Heart left ventricle (tissue), 16 donors: ENCODE measurements at places on chromosomes 5 and 9. TPM values are rescaled to one million over a fixed set of nuclear protein-coding genes. Genes with fewer than 3 reads are reported as not detected.

DNA sequence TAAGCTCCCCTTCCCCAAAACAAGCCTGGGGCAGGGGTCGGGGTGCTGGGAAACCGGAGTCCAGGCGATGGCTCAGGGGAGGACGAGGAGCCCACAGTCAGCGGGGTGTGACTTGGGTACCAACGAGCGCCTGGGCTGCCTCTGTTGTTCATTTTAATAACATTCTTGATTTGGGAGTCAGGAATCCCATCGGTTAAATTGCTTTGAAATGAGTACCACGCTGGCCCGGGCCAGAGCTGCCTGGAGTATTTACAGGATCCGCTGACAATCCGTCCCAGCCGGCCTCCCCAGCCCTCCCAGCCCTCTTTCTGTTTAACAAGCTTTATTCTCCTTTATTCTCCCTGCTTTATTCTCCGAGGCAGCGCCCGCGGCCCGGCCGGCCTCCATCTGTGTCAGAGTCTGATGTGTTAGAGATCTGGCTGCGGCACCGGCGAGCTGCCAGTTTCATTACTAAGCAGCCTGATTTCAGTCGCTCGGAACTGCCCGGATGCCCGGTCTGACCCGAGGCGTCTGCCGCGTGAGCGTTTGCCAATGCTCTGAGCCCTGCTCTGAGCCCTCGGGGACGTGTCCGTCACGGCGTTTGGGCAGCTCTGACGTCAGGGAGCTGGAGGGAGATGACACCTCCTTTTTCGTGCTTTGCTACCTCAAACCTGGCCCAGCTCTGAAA, 16.5 kb upstream of the QRFP start:
- H3K4me3 ChIP-seq, result no peak overlapping the region
- DNase-seq, result no peak
- no peaks in the 10 kb centered on the region for H3K4me1 ChIP-seq
- no peaks in the 10 kb centered on the region for H3K36me3 ChIP-seq
- no peaks in the 10 kb centered on the region for H3K27me3 ChIP-seq
- H3K27ac ChIP-seq, result no peak overlapping the region

DNA sequence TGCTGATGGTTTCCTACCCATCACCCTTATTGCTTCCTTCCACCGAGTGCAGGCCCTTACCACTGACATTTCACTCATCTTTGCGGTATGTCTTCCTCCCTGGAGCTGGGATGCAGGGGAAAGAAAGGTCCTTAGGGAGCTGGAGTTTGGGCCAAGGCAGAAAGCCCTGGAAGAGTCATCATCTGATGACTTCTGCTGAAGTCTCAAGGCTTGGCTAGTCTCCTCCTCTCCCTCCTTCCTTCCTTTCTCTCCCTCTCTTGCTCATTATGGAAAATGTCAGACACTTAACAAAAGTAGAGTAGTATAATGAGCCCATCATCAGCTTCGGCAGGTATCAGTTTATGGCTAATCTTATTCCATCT, 40.0 kb downstream of the LARP1 start:
- H3K27me3 ChIP-seq, result no peaks in the 10 kb centered on the region
- no peak overlapping the region for H3K4me3 ChIP-seq
- peak overlapping the region; percentile 25 for H3K27ac ChIP-seq
- DNase-seq, result no peak

DNA sequence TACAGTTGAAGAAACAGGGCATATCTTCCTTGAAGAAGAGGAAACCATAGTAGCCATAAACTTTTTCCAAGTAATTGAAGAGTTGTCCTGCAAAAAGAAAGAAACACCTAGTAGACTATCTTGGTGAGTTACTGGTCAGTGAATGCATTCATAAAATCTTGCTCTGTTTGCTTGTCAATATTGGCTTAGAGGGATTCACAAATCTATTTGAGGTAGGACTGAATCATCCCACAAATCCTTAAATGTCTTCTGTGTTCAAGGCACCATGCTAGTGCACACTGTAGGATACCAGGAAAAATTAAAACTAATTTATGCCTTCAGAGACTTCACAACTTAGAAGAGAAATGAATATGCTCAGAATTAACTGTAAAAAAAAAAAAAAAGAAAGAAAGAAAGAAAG, 57.6 kb downstream of the GRAMD2B start:
- H3K36me3 ChIP-seq, result peaks cover 63% of the 10 kb centered on the region
- no peak overlapping the region for H3K4me3 ChIP-seq
- H3K27me3 ChIP-seq, result no peaks in the 10 kb centered on the region
- H3K27ac ChIP-seq, result peak overlapping the region; percentile 54
- no peak for DNase-seq

DNA sequence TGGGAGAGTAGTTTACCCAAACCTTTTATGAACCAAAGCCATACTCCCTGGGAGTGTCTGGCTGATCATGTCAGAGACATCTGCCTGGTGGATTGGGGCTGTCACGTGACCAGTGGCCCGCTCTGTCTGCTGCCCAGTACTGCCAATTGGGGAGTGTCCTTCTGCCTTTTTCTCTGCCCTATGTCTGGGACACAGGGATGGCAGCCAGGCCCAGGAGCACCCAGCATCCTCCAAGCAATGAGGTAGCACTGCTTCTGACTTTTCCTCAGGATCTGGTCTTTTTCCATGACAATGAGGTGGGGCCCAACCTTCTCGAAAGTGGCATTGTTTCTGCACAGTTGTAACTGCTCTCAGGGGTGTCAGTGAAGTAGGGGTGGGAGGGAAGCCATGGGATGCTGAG, 21.8 kb downstream of the DAPK1 start:
- no peaks in the 10 kb centered on the region for H3K27me3 ChIP-seq
- DNase-seq, result no peak
- H3K36me3 ChIP-seq, result no peaks in the 10 kb centered on the region
- no peak overlapping the region for H3K4me3 ChIP-seq
- peaks cover 8% of the 10 kb centered on the region for H3K4me1 ChIP-seq

GRCh38 chr9:134026581-134026980, 1.3 kb downstream of the BRD3OS start:
- peaks cover 9% of the 10 kb centered on the region for H3K4me1 ChIP-seq
- H3K27me3 ChIP-seq, result no peaks in the 10 kb centered on the region
- no peak overlapping the region for H3K27ac ChIP-seq
- H3K4me3 ChIP-seq, result peak overlapping the region; percentile 95
- DNase-seq, result peak; percentile 47

- peak overlapping the region; percentile 39 for H3K4me3 ChIP-seq
- peak overlapping the region; percentile 91 for H3K27ac ChIP-seq
- no peaks in the 10 kb centered on the region for H3K27me3 ChIP-seq
- H3K36me3 ChIP-seq, result no peaks in the 10 kb centered on the region
- H3K4me1 ChIP-seq, result peaks cover 60% of the 10 kb centered on the region
These were observed 3.2 kb upstream of the NRARP start for GRCh38 chr9:137305060-137305797.

GRCh38 chr9:133423216-133423615, 1.0 kb downstream of the ADAMTS13 start:
- H3K36me3 ChIP-seq, result no peaks in the 10 kb centered on the region
- H3K27ac ChIP-seq, result no peak overlapping the region
- DNase-seq, result no peak
- no peak overlapping the region for H3K4me3 ChIP-seq
- H3K4me1 ChIP-seq, result no peaks in the 10 kb centered on the region
- H3K27me3 ChIP-seq, result peaks cover 25% of the 10 kb centered on the region

DNA sequence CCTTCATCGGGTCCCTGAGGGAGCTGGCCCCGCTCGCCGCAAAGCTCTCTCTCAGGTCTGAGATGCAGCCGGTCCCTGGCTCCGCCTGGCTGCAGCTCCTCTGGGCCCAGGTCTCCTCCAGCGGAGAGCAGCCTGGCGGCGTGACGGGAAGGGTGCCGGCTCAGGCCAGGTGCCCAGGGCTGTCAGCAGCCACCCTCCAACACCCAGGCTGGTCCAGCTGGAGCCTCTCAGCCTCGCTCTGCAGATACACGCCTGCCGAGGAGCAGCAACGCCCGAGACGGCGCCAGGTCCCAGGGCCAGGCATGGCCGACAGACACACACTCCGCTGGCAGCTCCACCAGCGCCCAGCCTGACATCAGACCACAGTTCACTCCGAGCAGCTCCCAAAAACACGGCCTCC, 25.6 kb downstream of the FAM163B start:
- H3K4me1 ChIP-seq, result peaks cover 47% of the 10 kb centered on the region
- H3K27ac ChIP-seq, result peak overlapping the region; percentile 46
- no peak overlapping the region for H3K4me3 ChIP-seq
- peaks cover 9% of the 10 kb centered on the region for H3K27me3 ChIP-seq
- peak; percentile 83 for DNase-seq
- H3K36me3 ChIP-seq, result no peaks in the 10 kb centered on the region

GRCh38 chr5:55701462-55702103, 10.5 kb downstream of the SLC38A9 start:
- H3K4me3 ChIP-seq, result no peak overlapping the region
- DNase-seq, result no peak
- no peaks in the 10 kb centered on the region for H3K27me3 ChIP-seq
- H3K36me3 ChIP-seq, result no peaks in the 10 kb centered on the region

DNA sequence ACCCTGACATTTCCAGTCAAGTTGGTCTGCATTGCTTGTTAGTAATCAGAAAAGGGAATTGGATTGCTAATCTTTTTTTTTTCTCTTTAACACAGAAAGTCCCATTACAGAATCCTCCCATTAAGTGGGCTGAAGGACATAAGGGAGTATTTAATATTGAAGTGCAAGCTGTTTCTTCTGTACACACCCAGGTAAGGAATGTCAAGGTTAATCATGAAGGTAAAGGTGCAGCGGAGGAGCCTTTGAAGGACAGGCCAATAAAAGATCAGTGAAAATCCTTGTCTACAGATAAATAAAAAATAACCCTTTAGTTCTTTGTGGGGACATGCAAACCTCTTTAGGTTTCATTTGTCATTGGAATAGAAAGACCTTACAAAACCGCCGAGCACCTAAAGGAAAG, 161.4 kb downstream of the DOCK8 start:
- H3K4me1 ChIP-seq, result no peaks in the 10 kb centered on the region
- no peak for DNase-seq
- no peaks in the 10 kb centered on the region for H3K36me3 ChIP-seq
- H3K27me3 ChIP-seq, result no peaks in the 10 kb centered on the region

DNA sequence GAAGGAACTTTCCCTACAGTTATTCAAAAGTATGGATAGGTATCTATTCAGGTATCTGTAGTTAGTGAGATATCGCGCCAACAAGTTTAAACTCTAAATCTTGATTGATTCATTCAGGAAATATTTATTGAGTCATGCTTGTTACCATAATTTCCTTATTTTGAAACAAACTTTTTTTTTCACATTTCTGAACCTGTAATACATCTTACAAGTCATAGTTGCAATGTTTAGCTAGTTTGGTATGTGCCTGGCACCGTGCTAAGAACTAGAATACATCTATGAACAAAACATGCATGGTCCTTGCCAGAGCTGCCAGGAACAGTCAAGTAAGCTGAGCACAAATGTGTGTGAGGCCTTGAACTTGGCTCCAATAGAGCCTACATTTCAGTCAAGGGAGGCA, 226.4 kb downstream of the PCSK5 start:
- no peaks in the 10 kb centered on the region for H3K36me3 ChIP-seq
- no peak overlapping the region for H3K27ac ChIP-seq
- no peak overlapping the region for H3K4me3 ChIP-seq
- no peaks in the 10 kb centered on the region for H3K27me3 ChIP-seq
- H3K4me1 ChIP-seq, result peaks cover 13% of the 10 kb centered on the region

DNA sequence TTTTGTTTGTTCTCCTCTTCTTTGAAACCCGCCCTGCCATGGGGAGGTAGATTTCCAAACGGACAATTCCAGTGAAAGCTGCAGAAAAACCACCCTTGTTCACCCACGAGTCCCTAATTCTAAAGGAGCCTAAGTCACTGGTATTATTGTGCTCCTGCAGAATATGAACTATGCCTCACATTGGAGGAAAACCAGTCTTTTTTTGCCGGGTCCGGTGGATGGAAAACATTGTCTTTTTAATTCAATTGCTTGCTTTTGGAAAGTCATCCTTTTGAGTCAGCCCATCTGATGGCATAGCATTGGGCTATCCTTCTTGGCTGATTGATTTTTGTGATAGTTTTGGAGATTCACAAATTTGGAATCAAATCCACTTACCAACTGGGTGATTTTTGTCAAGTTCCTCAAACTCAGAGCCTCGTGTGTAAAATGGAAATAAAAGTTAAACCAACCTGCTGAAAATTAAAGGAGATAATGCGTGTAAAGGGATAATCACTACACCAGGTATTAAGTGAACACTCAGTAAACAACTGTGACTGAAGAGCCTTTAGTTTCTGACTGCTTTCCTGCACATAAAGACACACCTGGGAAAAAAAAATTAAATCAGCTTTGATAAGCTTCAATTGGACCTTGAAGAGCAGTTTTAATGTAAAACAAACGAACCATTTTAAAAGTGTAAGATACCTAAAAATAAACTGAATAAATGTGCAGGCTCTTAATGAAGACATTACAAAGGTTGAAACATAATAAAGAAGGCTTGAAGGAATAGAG, 780 bp upstream of the CCNJL start:
- H3K27ac ChIP-seq, result peak overlapping the region; percentile 80
- no peaks in the 10 kb centered on the region for H3K27me3 ChIP-seq
- H3K4me3 ChIP-seq, result peak overlapping the region; percentile 93
- DNase-seq, result no peak

- no peaks in the 10 kb centered on the region for H3K27me3 ChIP-seq
- no peak overlapping the region for H3K4me3 ChIP-seq
- no peaks in the 10 kb centered on the region for H3K36me3 ChIP-seq
These were observed 20.6 kb upstream of the CRB2 start for GRCh38 chr9:123335193-123335985.

DNA sequence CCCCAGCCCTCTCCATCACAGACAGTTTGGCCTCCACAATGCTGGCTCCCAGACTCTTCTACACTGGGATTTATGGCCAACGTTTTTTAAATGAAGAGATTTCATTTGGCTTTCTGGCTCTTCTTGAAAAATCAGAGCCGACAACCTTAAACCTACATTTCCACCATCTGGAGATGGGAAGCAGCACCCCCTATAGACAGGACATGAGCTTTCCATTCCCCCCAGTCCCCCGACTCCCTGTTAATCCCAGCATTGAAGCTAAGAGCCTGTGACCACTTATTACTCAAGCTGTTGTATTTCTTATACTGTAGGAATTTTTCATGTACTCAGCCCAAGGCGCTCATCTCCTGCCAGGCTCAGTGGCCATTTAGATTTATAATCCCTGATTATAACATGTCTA, 34.0 kb upstream of the AFAP1L1 start:
- H3K4me3 ChIP-seq, result no peak overlapping the region
- H3K27ac ChIP-seq, result no peak overlapping the region
- no peak for DNase-seq

GRCh38 chr9:132732326-132733259, 62.3 kb downstream of the GTF3C4 start:
- no peaks in the 10 kb centered on the region for H3K4me1 ChIP-seq
- H3K4me3 ChIP-seq, result no peak overlapping the region
- H3K27me3 ChIP-seq, result no peaks in the 10 kb centered on the region

Gene PCDHA1
- not detected for total RNA-seq

Gene CCL27
- not detected for total RNA-seq
